MG63 (cell line): ENCODE measurements at places on chromosomes 7 and 10.

- no peak for DNase-seq
These were observed 76.3 kb upstream of the CUX1 start for GRCh38 chr7:101740981-101741725.

- no peak for DNase-seq
These were observed 682.7 kb upstream of the FZD8 start for GRCh38 chr10:36324831-36325230.

GRCh38 chr7:29825775-29826529 lies 19.6 kb downstream of the WIPF3 start:
- no peak for DNase-seq

GRCh38 chr10:132371641-132372081 lies 25.3 kb upstream of the PWWP2B start:
- DNase-seq, result no peak

DNA sequence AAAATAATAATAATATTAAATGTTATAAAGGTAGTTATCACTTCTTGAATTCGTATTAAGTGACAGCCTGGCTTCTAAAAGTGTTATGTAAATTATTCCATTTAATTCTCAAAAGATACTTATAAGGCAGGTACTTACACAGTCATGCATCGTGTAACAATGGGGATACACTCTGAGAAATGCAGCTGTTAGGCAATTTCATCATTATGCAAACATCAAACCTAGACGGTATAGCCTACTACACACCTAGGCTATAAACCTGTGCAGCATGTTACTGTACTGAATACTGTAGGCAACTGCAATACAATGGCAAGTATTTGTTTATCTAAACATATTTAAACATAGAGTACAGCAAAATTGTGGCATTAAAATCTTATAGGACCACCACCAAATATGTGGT lies 1.5 kb downstream of the IFIT1 start:
- no peak for DNase-seq

DNA sequence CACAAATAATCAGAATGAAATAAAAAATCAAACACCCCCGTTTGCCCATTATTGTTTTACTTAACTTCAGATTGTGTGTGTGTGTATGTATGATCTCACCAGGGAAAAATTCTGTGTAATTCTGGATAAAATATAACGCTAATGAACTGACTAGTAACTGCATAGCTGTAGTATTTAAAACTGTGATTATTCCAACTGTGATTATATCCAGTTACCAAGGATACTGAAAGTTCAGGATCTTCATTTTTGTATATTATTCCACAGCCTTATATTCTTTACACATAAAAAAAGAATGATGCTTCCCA lies 2.9 kb downstream of the TWIST1 start:
- no peak for DNase-seq

DNA sequence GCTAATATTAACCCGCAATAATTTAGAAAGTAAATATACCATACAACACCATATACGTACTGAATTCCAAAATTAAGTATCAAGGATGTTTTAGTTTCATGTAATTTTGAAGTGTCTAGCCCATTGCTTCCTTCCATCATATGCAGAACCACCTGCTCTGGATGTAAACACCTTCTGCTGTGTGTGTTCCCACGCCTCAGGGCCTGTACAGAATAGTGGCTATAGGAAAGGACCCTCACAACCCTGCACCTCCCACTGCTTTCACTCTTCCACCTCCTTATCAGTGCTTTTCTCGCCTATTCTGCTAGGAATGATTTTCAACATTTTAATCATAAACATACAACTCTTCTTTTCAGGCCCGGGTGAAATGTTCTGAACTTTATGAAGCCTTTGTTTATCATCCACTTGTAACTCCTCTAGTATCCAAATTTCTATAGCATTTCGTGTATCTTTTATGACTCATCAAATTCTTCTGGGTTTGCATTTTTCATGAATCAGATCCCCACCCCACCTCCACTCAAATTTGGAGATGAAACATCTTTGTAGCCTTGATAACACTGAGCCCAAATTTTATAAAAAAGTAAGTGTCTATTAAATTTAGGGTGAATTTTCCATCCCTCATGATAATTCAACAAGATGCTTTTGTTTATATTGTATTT lies 1106.8 kb upstream of the C7orf33 start:
- DNase-seq, result no peak

DNA sequence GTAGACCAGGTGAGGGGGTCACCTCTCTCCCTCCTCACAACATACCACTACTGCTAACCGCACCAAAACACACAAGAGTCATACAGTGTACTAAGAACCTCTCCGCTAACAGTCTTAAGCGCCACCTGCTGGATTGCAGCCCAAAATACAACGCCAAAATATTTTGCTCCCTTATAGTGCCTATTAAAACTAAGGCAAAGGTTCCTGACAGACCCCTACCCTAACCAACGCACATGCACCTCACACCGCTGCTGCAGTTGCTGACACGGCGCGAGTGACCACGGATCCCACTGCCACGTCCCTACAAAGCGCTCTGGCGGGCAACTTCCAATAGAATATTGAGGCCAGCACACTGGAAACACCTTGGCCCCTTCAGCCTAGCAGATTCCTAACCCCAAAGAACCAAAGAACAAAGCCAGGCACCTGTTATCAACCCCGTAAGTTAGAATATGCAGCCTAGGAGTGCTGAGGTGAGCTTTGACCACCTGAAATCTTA lies 563.6 kb upstream of the SEMA3D start:
- DNase-seq, result no peak

GRCh38 chr10:125707541-125708468 lies 11.7 kb upstream of the EDRF1 start:
- no peak for DNase-seq

DNA sequence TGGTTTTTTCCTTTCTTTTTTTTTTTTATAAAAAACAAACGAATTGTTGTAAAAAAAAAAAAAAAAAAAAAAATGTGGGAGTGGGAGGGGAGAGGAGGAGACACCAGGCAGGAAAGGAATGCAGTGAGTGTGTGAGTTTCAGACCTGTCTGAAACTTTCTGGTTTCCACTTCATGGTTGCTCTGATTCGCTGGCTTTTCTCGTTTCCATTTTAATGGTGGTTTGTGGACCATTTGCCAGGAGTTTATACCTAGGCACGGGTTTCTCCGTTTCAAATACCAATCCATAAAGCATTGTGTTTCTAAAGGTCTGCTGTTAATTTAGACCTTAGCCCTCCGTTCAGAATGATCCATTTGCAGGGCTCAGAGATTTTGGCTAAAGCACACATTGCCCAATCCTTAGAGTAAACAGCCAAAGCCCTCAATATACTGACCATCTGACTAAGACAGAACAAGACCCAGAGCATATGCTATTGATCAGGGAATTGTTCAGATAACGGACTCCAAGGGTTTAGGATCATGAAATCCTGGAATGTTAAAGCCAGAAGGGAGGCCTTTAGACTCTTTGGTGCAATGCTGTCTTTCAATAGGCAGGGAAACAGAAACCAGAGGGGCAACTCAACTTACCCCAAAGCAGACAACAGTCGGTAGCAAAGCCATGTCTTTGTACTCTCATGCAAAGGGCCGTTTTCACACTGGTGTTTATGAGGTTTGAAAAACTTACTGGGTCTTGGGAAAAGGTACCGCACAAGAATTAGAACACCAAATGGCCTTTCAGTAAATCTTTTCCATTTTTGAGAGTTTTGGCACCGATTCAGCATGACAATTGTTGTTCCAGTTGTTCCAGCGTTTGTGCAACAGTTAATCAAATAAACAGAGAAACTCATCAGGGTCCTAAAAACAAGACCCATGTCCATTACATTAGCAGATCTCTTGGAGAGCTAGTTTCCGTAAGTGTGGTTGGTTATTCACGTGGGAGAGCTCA lies 94.3 kb upstream of the AGBL3 start:
- no peak for DNase-seq

GRCh38 chr10:127027786-127028185 lies 122.6 kb downstream of the DOCK1 start:
- no peak for DNase-seq

- DNase-seq, result no peak
These were observed 55.9 kb downstream of the ETV1 start for GRCh38 chr7:13933536-13933935.

DNA sequence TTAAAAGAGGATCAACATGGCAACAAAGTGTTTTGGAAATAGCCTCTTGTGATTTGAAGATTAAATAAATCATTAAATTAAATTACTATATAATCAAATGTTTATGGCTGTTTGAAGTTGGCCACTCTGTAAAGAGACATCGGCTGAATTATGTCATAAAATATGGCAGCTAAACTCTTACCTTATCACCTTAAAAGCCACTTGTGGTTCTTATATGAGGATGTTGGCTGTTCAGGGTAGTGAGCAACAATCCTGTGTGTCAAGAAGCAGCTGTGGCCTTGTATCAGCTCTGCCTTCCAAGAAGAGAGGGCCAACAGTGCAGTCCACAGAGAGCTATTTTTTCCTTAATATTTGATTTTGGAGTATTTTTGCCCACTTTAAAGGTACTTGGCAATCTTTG lies 113.4 kb upstream of the CDK6 start:
- no peak for DNase-seq

DNA sequence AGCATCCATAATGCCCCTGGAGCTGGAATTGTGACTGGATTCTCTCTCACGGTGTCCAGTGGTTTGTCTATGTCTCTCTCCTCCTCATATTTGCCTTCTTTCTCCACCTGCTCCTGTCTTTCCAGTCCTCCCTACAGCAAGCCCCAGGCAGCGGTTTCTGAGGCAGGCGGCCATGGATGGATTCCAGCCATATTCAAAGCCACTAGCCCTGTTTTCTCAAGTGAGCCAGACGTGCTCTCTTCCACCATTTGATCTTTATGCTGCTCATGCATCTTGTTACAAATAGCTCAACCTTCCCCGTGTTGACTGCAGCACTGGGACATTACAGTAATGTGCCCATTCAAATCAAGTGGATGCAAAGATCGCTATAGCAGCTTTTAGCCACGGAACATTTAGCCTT lies 387.2 kb upstream of the PODXL start:
- no peak for DNase-seq

DNA sequence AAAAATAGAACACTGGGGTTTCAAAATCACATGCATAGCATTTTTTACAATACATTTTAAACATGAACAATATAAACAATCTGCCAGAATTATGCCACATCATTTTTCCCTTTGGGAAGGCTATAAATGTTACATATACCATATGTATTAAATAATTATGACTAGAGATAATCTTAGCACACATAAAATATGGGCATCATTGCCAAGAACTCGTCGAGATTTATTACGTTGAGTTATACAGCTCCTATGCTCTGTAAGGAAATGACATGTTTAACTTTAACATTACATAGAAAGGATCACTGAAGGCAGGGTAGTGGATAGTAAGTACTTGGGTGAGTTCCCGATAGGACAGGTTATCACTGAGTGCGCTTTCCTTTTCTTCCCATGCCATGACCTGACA lies 267.8 kb downstream of the PARD3 start:
- no peak for DNase-seq

DNA sequence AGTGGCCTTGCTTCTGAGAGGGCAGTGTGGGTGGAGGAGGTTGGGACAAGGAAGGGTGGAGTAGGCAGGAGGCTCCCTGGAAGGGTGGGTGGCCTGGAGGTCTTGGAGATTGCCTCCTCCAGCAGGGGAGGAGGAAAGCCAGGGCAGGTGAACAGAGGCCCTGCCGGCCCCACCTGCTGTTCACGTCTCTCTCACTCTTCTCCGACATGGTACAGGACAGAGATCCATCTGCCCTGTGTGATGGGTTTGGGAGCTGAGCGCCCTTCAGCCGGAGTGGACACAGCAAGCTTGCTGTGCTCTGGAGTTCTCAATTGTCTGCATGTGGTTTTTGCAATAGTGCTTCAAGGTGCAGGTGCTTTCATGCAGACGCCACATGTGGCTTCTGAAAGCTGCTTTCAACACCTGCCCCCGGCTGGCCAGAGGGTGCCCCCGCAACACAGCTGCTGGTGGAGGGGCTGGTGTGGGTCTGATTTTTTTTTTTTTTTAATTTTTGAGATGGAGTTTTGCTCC lies 82.8 kb upstream of the GNA12 start:
- DNase-seq, result no peak

- no peak for DNase-seq
These were observed 237.0 kb upstream of the SEMA3C start for GRCh38 chr7:81155654-81156373.

DNA sequence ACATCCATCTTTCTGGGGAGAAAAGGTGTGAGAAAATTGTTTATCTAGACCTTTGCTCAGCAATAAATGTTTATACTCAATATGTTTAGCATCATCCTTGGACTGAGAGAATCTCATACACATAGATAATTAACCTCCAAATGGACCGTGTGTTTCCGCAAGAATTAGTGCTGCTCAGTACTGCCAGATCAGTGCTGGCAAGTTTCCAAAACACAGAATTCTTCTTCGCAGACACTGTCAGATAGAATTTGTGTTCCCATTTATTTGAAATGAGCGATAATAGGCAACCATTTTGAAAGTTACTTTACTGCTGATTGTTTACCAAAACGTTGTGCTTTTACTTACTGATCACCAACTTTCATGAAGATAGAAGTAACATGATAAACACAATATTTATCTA lies 33.7 kb downstream of the STAMBPL1 start:
- DNase-seq, result no peak

DNA sequence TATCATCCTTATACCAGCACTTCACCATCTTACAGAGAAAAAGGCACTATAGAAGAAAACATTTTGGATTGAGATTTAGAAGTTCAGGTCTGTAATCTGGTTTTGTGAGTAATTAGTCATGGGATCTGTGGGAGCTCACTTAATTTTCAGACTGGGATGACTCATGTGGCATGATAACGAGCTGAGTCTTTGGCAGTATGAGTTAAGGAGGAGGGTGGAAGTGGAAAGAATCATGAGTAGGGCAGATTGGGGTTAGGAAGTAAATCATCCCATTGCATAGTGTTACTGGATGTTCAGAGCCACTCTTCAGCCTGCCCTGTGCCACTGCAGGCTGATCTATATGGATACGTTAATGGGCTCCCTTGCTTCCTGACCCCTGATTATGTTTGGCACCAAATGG lies 64.9 kb downstream of the ZNF92 start:
- DNase-seq, result peak; percentile 62

- no peak for DNase-seq
These were observed 136.6 kb downstream of the CHN2 start for GRCh38 chr7:29331163-29331562.

DNA sequence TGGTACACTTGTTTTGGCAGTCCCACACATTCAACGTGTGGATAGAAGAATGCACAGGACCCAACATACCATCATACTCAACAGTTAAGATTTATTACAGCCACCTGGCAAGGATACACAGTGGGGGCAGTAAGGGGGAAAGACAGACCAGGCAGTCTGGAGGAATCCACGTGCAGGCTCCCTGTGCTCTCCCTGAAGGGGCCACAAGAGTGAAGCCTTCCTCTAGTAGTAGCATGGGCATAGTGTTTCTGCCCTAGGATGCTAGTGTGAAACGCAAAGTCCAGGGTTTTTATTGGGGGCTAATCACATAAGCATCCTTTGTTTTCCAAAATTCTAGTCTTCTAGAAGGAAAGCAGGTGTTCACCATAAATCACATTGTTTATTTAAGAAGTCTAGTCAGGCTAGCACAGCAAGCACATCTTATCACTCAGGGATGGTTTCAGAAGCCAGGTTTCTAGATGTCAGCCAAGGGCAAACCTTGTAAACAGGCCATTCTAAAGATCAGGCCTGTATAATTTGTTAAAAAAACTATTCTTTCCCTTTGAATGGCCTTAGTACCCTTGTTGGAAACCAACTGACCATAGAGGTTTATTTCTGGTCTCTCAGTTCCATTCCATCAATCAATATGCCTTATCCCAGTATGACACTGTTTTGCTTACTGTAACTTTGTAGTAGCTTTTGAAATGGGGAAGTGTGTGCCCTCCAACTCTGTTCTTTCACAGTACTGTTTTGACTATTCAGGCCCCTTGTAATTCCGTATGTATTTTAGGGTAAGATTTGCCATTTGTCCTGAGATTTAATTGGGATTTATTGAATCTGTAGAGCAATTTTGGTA lies 12.4 kb upstream of the TFAM start:
- no peak for DNase-seq

- no peak for DNase-seq
These were observed 6.5 kb downstream of the UROS start for GRCh38 chr10:125816548-125816947.
